ENCODE measurements at places on chromosomes 2 and 18.

- DNase-seq: no peak
Measured at GRCh38 chr2:209653134-209653533, 118.5 kb upstream of the UNC80 start.

DNA sequence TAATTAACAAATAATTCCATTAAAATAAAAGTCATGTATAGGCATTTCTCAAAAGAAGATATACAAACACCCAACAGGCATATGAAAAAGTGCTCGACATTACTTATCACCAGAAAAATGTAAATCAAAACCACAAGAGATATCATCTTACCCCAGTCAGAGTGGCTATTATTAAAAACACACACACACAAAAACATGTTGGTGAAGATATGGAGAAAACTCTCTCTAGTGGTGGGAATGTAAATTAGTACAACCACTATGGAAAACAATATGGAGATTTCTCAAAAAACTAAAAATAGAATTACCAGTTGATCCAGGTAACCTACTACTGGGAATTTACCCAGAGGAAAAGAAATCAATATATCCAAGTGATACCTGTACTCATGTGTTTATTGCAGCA is 966.3 kb upstream of the POU3F3 start:
- DNase-seq: no peak

DNA sequence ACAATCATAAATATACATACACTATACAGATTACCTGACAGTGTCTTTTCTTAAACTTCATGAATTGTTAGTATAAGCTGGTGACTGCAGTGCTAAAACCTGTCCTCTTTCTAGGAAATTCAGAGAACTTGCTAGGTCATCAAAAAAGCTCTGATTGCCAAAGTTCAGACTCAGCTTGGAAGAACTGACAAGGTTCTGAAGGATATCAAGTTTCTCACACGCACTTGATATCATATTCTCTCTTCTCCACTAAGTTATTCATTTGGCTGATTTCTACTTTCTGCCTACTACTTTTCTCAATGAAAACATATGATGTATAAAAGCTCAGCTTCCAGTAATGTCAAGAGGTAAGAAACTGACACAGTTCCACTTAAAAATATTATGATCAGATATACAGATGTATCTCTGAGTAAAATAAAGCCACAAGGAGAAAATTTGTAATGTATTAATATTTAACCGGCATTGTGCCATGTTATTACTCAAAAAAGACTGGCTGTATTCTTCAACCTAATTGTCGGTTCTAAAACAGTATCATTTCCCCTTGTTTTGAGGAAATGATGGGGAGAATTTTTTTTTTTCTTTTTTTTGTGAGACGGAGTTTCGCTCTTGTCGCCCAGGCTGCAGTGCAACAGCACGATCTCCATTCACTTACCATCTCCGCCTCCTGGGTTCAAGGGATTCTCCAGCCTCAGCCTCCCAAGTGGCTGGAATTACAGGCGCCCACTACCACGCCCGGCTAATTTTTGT is 2.4 kb downstream of the OSBPL1A start:
- DNase-seq: no peak

GRCh38 chr18:48827291-48828193 is 123.2 kb downstream of the SMAD7 start:
- no peak for DNase-seq

DNA sequence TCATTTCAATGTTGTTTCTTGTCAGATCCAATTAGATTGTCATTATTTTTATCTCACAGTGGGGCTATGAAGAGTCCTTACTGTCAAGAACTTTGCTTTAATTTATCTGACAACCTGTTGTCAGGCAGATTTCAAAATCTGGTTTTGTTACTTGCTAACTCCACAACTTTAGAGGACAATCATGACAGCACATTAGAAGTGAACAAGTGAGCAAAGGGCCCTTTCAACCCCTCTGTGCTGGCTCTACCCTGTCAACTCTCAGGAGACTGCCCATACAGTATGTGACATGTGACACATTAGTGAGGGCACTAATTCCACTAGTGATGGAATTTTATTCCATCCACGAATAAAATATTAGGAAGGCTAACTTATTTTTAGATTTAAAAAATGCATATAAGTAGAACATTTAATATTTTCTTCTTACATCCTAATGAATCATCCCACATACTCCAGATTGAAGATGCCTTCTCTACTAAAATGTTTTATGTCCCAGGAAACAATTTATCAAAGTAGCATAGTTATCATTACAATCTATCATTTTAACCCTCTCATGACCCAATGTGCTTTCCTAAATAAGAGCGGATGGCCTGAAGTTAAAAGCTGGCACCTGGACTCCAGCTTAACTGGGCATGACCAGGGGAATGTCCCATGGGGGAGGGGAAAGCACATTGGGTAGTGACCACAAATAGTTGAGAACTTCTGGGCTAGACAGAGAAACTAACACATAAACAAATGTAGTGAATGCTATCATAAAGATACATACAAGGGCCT is 97.6 kb upstream of the PPP1CB start:
- no peak for DNase-seq

DNA sequence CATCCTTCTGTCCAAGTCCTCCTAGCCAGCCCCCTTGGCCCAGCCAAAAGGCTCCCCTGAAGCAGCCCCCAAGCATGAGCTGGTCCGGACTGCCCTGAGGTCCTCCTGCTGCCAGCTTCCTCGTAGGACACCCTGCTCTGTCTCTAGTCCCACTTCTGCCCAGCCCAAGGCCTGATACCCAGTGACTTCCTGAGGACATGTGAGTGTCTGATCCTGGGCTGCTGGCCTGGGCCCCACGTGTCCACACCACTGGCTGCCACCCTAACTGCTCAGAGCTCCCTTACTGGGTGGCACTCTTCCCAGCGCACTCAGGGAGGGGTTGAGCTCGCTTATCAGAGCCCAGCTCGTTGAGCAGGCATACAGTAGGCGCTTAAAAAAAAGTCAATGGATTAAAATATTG is 34.4 kb upstream of the PDIA6 start:
- DNase-seq: no peak

GRCh38 chr2:180319586-180320405 is 312.7 kb upstream of the CWC22 start:
- DNase-seq: no peak

DNA sequence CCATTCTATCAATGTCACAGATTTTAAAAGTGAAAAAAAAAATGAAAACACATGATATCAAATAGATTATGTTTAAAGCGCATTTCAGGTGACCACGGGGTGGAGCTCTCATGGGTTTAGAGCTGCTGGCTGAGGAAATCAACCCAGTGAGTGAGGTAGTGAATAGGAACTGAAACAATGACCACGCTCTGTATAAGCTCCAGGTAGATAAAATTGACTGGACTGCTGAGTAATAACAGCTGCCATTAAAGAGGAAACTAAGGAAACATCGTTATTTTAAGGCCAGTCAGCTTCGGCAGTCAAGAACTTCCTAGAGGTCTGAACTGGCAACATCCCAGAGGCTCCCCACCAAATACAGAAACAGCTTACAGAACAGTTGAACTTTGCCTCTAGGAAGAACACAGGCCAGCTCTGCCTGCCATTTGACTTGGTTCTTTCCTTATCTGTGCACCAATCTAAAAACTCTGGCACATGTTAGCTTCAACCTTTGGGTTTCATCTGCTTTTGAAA is 185.9 kb downstream of the PDE1A start:
- DNase-seq: no peak

GRCh38 chr2:99139003-99139402 is 2.5 kb upstream of the C2orf15 start:
- no peak for DNase-seq

GRCh38 chr2:236972491-236973342 is 113.0 kb upstream of the COPS8 start:
- no peak for DNase-seq

GRCh38 chr18:9992973-9993520 is 79.2 kb downstream of the VAPA start:
- DNase-seq: no peak

DNA sequence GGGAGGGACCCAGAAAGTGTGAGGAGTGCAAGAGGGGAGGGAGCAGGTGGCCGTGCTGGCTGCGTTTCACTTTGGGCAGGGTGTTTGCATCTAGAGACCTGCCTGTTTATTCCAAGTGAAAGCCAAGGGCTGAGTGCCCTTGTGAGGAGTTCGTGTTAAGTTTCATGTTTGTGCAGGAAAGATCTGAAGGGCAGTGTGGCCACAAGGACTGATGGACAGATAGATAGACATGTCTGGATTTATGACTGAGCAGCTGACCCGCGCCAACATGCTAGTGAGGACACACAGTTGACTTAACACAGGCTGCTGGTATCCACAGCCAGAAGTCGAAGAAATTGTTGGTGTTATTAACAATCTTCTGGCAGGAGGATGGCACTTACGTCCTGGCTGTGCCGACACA is 387.6 kb upstream of the TNP1 start:
- DNase-seq: no peak

GRCh38 chr2:15472133-15472532 is 89.0 kb downstream of the NBAS start:
- no peak for DNase-seq

GRCh38 chr2:21715887-21716286 is 592.1 kb downstream of the TDRD15 start:
- no peak for DNase-seq

GRCh38 chr2:180999274-180999964 is 19.0 kb downstream of the UBE2E3 start:
- no peak for DNase-seq

DNA sequence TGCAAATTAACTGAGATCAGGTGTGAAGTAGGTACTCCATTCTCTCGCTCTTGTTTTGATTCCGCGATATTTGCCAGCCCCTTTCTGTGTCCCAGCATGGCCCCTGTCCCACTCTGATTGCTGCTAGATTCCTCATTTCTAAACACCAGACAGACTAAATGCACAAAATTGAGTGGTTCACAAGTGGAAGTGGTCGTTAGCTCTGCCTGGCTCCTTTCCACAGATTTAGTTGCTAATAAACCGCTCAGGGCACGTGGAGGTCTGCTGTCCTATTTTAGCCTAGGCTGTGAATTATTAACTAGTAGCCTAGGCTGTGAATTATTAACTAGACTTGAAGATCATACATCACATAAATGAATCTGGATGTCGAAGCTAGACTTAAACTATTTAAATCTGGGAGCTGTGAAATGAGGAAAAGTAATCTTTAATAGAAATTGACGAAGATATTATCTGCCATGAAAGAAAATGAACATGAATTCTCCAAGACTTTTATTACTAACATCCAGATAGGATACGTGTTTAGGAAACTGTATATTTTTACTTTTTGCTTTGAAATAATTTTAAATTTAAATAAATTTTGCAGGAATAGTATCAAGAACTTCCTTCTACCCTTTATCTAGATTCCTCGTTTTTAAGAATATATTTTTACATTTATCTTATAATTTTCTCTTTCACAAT is 3.7 kb downstream of the IL1RL2 start:
- no peak for DNase-seq

DNA sequence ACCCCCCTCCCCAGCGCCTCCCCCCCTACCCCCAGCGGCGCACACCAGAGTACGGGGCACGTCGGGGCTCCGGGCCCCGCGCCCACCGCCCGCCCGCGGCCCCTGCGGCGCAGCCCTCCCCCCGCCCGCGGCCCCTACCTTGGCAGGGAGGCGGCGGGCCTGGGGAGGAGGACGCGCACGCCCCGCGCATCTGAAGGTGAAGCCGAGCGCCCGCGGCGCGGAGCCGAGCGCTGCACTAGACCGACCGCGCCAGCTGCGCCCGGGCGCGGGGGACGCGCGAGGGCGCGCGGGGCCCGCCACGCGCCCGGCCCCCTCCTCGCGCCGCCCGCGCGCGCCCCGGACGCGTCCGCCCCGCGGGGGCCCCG is at the start of gene ZNF516:
Gene ZNF516, minus strand, starts transcription at position 237 of the 365 bp plus-strand sequence. CDS start 52,188 bp downstream, outside the sequence.
- DNase-seq: peak; percentile 16

DNA sequence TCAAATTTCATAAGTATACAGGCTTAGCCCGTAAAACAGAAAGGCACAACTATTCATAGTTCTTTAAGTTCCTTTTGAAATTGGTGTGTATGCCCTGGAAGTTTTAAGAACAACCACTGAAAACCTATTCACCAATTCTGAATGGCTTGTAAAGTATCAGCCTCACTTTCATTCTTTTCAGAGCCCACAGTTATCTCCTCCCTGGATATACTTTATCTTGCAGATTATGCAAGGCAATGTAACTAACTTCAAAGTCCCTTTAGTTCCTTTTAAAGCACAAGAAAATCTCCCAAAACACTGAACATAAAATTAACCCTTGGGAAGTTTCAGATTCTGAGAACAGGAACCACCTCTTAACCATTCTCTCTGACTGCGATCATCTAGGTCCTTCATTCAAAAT is 1.1 kb downstream of the STRN start:
- DNase-seq: no peak

GRCh38 chr2:25197336-25198208 is 29.2 kb upstream of the POMC start:
- no peak for DNase-seq

GRCh38 chr2:108877506-108877905 is 90.9 kb downstream of the CCDC138 start:
- no peak for DNase-seq

DNA sequence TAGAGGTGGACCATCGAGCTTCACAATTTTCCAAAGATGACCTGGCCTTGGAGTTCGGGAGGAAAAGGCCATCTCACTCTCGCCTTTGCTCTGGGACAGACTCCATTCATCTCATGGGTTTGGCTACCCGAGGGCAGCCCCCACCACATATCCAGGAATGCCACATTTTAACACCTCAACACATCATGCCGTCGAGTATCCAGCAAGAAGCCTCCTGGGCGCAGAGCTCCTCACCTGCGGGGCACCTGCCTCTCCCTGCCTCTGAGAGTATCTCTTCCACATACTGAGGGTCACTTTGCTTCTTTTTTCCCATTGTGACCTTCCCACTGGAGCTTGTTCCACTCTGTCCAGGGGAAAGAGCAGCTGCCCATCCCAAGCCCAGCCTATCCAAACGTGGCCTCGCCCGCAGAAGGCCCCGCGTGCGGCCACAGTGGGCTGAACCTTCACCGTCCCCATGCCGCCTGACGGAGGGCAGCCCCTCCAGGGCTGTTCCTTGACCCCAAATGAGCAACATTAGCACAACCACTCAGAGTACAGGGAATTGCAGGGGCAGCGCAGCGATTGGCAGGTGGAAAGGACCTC is 5.5 kb upstream of the LIMS2 start:
- no peak for DNase-seq

DNA sequence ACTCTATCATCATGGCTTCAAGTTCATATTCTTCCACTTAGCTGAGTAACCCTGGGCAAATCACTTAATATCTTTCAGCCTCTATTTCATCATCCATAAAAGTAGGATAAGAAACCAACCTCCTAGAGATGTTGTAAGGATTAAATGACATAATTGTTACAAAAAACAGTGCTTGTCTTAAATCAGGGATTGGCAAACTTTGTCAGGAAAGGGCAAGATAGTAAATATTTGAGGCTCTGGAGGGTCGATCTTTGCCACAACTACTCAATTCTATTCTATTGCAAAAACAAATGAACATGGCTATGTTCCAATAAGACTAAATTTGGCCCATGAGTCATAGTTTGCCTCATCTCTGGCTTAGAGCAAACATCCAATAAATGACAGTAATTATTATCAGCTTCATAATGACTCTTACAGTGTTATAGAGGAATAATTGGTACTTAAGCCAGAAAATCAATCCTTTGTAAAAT is 184.7 kb downstream of the SATB2 start:
- no peak for DNase-seq

GRCh38 chr2:137935591-137935990 is 28.7 kb upstream of the HNMT start:
- no peak for DNase-seq

- no peak for DNase-seq
Measured at GRCh38 chr2:85516653-85517389, 22.1 kb upstream of the MAT2A start.

Data from stimulated activated naive CD4-positive, alpha-beta T cell (primary cell).